ENCODE measurements at places on chromosomes 13 and 19.

- no peak for DNase-seq
These were observed 89.0 kb upstream of the CLDN10 start for GRCh38 chr13:95463531-95463930.

- DNase-seq: peak; percentile 97
These were observed at the start of gene ZNF555 for GRCh38 chr19:2840794-2841791. Gene ZNF555 (plus strand): TSS chr19:2841475. CDS start chr19:2841573, 98 bp downstream.

DNA sequence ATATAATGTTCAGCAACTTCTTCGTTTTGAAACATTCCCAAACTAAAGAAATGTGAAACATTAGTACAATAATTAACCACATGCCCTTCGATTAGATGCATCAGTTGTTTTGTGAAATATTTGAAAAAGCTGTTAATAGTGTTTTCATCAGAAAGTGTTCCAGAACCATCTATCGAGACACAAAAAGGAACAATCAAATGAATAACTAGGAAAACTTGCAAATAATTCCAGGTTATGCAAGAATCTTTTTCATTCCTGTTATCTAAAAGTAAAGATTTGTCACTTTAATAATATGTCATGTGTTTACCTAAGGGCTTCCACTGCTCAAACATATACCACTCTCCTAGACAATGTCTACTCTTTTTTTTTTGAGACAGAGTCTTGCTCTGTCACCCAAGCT lies 904.2 kb upstream of the MIR17HG start:
- no peak for DNase-seq

DNA sequence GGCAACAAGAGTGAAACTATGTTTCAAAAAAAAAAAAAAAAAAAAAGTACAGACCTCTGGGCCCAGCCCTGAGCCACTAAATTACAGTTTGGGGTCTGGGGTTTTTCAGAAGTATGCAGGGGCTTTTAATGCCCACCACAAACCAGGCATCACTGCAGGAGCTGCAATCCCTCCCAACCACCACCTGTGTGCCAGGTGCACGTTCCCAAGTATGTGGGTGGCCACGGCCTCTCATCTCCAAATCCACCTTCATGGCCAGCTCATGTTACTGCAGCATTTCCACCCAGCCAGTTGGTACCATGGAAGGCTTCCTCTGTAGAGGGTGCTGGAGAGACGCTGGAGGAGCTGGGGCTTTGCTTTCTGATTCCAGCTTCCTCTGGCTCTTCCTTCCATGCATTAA lies 26.5 kb downstream of the CEP89 start:
- no peak for DNase-seq

- DNase-seq: no peak
These were observed 173.9 kb downstream of the FLT1 start for GRCh38 chr13:28320884-28321574.

GRCh38 chr13:30074431-30074830 lies 224.0 kb upstream of the UBL3 start:
- DNase-seq: no peak

GRCh38 chr19:28632371-28633080 lies 580.4 kb downstream of the UQCRFS1 start:
- DNase-seq: no peak

DNA sequence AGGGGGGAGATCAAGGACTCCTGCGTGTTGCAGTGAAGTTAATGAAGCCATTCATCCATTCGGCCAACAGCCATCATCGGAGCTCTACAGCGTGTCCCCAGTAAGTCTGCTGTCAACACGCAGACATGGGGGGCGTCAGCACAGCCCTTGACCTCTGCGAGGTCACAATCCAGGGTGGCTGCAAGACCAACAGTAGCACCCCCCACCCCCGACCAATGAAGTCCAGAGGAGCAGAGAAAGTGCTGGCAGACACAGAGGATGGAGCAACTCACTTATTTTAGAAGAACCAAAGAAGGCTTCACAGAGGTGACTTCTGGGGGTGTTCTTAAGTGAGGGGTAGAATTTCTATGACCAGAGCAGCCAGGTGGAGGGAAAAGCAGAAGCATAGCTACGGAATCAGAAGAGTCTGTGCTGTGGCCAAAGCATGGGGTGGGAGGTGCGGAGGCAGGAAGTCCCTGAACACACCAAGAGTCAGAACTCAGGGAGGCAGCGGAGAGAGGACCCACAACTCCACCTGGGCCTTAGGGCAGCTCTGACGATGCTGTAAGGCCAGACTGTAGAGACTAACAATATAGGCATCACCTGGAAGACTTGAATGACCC lies 185.4 kb downstream of the FOXO1 start:
- DNase-seq: no peak

DNA sequence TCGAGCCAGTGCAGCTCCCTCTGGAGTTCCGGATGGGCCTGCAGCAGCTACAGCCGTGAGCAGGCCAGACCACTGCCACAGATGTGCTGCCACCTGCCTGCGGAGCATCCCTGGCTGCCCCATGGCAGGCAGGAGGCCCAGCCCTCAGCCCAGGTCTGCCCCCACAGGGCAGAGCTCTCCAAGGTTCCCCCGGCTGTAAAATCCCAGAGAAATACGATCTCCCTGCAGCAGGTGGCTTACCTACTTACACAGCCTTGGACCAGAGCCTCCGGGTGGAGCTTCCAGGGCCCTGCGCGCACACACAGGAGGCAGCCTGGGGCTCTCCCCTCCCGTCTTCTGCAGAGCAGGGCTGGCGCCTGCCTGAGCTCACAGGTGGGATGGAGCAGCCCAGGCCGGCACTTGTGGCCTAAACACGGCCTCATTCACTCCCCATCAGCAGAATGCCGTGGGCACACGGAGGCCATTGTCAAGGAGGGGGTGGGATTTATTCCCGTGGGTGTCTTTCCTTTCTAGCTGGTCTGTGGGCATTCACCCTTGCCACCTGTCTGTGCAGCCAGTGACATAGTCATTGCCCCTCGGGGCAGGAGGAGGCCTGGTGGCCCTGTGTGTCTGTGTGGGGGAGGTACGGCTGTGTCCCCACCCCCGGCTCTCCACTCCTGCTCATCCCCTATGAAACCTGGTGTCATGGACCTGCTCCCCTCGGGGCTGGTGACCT lies 118.0 kb downstream of the KDM4B start:
- DNase-seq: no peak

DNA sequence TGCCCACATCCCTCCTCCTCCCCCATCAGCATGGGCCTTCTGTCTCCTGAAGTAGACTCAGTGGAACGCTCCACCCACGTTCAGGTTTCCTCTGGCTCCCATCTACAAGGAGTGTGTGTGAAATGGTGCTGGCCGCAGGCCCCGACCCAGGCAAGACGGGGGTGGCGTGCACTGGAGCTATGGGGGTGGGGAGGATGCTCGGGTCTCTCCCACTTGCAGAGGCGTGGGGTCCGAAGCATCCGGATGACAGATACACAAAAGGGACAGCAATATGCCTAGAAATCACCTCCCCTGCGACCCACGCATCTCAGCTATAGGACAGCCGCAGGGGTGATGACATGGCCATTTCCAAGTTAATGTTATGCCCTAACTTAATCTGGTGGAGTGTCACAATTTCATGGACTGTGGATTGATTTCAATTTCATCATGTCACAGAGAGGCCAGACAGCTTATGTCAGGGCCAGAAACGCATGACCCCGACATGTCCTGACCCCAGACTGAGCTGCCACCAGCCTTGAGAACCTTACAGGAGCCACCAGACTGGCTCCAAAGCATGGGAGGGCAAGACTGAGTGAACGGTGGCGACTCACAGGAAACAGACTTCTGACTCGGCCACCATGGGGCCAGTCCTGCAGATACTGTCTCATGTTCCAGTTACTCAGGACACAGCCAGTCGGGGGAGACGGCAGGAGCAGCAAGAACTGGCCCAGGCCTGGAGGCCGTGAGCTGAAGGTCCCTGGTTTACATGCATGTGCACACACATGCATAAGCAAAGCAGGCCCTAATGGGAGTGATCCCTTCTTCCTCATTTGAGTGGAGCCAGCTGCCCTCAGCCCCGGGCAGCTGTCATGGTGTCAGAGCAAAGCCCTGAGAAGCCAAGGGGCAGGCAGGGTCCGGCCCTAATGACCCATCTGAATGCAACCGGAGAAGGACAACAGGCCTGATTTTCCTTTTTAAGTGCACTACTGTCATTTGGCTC lies 82.2 kb downstream of the SLC7A1 start:
- no peak for DNase-seq

DNA sequence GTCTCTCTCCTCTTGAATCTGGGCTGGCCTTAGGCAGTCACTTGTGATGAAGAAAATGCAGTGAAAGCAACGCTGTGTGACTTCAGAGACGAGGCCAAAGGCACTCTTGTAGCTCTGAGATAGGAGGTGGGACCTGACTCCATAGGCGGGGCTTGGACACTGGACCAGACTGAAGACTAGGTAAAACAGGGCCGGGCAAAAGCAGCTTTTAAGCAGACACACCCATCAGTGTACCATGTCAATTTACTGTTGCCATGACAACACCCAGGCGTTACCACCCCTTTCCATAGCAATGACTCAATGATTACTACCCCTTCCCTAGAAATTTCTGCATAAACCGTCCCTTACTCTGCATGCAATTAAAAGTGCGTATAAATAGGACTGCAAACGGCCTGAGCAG lies 6.6 kb upstream of the EID2 start:
- DNase-seq: no peak

DNA sequence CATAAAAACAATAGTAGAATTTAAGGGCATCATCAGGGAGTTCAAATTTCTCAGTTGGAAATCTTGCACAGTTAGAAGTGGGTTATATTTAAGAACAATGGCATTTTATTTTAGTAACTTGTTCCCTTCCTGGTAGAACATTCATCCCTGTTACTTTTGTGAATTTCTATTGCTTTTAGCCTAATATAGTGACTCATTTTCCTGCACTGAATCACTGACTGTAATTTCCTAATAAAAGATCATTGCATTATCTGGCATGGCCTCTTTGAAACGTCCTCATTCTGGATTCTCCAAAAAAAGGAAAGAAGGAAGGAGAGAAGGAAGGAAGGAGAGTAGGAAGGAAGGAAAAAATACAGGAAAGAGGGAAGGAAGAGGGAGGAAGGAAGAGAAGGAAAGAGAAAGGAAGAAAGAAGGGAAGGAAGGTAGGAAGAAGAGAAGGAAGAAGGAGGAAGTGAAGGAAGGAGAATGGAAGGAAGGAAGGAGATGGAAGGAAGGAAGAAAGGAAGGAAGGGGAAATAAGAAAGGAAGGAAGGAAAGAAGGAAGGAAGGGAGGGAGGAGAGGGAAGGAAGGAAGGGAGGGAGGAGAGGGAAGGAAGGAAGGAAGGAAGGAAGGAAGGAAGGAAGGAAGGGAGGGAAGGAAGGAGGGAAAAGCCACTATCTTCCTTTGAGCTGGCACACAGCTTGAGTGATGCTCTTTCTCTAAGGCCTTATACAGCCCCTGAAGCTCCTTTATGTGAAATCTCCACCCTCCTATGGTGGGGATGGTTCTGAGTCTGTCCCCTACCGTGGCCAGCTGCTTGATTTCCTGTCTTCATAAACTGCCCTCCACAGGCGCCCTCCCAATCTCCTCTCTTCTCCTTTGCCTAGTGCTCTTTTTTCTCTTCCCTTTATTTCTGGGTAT lies 29.8 kb upstream of the TM9SF2 start:
- no peak for DNase-seq

- no peak for DNase-seq
These were observed 149.8 kb downstream of the ZNF536 start for GRCh38 chr19:30521937-30522336.

DNA sequence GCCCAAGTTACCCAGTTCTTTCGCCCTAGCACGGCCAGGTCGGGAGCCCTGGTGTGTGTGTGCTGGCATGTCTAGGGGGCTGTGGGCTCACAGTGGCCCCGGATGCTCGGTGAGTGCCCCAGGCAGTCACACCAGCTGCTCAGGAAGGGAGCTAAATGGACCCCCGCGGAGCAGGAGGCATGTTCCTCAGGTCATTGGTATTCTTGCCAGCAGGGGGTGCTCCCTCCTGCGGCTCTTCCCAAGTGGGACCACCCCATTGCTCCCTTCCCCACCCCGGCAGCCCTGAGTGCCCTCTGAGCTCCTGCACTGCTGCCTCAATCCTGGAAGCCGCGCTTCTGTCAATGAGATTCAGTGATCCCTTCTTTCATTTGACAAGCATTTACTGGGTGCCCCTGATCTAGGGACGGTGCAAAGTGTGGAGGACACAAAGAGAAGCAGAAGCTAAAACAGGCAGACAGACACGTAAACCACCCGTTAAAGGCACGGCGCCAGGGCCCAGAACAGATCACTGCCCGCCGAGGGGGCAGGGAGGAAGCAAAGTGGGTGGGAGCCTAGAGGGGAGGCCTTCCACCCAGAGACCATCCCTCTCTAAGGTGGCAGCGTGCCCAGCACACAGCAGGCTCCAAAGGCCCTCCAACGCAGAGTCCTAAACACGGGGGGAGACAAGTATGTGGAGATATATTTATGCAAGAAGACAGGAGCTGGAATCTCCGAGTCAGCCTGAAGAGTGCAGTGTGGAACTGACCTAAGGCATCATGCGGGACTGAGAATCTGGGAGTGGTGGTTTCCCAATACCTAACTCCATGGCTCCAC lies 5.2 kb upstream of the ADPRHL1 start:
- no peak for DNase-seq

DNA sequence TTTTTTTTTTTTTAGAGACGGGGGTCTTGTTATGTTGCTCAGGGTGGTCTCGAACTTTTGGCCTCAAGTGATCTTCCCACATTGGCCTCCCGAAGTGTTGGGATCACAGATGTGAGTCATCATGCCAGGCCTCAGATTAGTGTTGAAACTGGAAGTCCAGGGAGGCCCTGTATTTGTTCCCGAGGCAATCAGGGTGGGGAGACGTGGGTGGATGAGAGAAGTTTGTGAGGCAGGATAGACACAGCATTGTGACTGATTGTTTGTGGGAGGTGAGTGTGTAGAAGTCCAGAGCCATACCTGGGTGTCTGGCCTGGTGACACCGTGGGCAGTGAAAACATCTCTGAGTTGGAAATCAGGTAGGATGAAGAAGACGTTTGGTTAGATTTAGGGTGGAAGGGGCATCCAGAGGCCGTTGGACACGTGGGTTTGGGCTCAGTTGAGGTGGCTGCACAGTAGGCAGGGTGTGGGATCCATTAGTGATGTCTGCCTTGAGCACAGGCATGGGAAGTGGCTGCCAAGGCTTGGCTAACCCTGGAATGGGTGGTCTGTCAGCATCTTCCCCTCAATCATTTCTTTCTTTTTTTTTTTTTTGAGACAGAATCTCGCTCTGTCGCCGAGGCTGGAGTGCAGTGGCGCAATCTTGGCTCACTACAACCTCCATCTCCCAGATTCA lies 12.4 kb downstream of the RTN2 start:
- DNase-seq: no peak

DNA sequence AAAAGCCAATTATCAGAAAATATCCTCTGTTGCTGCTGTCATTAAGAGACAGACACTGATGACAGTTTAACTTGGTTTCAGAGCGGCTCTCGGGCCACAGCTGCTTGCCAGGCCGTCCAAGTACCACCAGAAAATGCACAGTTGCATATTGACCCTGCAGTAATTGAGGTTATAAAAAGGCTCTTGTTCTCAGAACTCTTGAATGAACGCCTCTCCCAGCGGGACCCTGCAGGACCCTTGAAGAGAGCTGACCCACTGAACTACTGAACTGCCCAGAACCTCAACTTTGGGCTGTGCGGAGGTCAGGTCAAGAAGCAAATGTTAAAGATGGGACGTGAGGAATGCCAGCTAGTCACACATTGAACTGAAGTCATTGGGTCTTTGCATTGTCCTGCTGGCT lies 1559.0 kb upstream of the SLC10A2 start:
- DNase-seq: no peak
